Activated naive CD8-positive, alpha-beta T cell treated with anti-CD3 and anti-CD28 coated beads, Interleukin-2, amount 50 U/mL, for 24 hours (primary cell): ENCODE measurements at places on chromosomes 12 and 14.
A peak's percentile ranks its signal among the peaks of the same experiment; 100 is the strongest.

- H3K4me3 ChIP-seq: no peak overlapping the region
- H3K27me3 ChIP-seq: peaks cover 28% of the 10 kb centered on the region
- no peak for DNase-seq
- no peak overlapping the region for H3K27ac ChIP-seq
Measured at GRCh38 chr12:257521-258321, 4.9 kb downstream of the SLC6A13 start.

DNA sequence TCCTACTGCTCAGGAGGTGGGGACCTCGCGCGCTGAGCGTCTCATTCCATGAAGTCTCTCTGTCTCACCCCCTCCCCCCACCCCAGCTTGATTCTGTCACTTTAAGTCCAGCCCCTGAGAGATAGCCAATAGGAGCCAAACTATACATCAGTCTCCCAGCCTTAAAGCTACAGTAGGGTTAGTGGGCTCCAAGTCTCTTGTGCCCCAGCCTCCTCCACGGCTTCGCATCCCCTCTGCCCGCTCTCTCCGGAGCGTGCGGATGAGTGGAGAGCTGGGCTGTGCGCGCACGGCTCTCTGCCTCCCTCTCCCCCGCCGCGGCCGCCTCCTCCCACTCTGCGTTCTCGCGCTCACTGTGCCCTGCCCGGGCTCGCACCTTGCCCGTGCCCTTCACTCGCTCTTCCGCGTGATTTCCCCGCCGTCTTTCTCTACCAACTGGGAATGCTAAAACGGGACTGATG is at the start of gene ESRRB:
ESRRB (plus strand) TSS at position 191 of the 458 bp plus-strand sequence; CDS start at position 456, 265 bp downstream.
- peaks cover 68% of the 10 kb centered on the region for H3K27me3 ChIP-seq
- DNase-seq: no peak
- H3K36me3 ChIP-seq: no peaks in the 10 kb centered on the region
- no peak within 1 kb of the TSS for H3K27ac ChIP-seq
- no peak within 1 kb of the TSS for H3K4me3 ChIP-seq

GRCh38 chr12:54882079-54882478 is 27.8 kb downstream of the MUCL1 start:
- H3K4me3 ChIP-seq: no peak overlapping the region
- H3K36me3 ChIP-seq: no peaks in the 10 kb centered on the region
- H3K27ac ChIP-seq: no peak overlapping the region
- DNase-seq: no peak
- H3K4me1 ChIP-seq: peaks cover 10% of the 10 kb centered on the region

DNA sequence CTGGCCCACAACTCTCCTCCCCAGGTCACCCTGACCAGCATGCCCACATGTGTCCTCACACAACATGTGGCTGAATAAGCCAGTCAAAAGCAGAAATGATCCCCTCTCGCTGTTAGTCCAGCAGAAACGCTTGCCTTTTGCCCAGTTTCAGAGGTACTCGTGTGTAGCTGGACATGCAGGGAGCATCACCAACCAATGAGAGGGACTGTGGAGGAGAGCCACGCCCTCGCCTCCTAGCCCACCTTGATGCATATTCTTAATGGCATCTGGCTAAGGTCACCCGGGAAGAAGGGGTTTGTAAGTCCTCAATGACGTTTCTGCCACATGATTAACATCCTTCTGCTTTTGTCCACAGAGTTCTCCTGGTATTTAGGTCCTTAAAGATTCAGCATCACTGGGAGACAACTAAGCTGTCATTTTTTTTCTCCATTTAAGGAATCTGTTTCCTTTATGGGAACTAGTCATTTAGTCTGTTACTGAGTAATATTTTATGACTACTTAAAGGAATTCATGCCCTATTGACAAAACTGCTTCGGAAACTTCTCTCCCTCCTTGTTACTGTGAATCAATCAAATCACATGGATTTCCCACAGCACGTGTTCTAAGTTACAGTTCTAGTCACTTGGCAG is 134.0 kb downstream of the GCH1 start:
- peaks cover 7% of the 10 kb centered on the region for H3K27me3 ChIP-seq
- no peak overlapping the region for H3K4me3 ChIP-seq
- DNase-seq: no peak
- H3K36me3 ChIP-seq: peaks cover 16% of the 10 kb centered on the region

DNA sequence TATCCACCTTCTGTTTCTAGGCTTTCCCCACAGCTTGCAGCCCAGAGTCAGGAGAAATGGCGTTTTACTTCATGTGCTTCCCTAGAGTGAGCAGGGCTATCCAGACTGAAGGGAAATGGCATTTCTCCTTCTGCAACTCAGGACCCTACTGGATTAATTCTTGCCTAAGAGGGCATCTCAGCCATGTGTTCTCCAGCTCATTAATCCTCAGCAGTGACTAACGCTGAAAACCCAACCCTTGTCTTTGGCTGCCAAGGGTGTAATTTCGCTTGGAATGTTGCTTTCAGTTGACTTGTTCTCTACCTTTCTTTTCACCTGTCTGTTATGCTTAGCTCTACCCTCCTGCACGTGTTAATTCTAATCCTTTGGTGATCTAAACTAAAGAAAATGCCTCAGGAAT is 21.0 kb upstream of the EMP1 start:
- no peak overlapping the region for H3K27ac ChIP-seq
- H3K4me1 ChIP-seq: peaks cover 50% of the 10 kb centered on the region
- H3K27me3 ChIP-seq: peaks cover 10% of the 10 kb centered on the region

- H3K36me3 ChIP-seq: no peaks in the 10 kb centered on the region
- H3K4me3 ChIP-seq: no peak overlapping the region
- no peak for DNase-seq
Measured at GRCh38 chr14:104392001-104392395, 187.6 kb upstream of the C14orf180 start.

DNA sequence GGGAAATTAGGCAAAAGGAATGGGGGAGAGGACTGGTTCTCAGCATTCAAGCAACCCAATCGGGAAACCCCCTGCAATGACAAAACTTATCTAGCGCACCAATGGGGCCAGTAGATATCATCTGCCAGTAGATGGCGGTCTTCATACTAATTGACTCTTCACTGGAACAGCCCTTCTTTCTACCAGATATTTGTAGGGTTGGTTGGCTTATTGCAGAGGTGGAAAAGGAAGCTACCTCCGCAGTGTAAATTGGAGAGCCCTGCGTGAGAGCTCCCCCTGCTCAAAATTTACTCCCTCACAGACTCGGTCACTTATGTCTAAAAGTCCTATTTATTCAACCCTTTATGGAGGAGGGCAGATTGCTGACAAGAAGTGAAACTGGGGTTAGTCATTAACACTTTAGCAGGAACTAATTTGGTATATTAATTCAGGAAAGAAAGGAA is 166.1 kb upstream of the CCND2 start:
- H3K36me3 ChIP-seq: no peaks in the 10 kb centered on the region
- peaks cover 42% of the 10 kb centered on the region for H3K4me1 ChIP-seq
- H3K27me3 ChIP-seq: no peaks in the 10 kb centered on the region

- peaks cover 4% of the 10 kb centered on the region for H3K27me3 ChIP-seq
- no peaks in the 10 kb centered on the region for H3K36me3 ChIP-seq
- no peak overlapping the region for H3K4me3 ChIP-seq
- no peak for DNase-seq
- H3K4me1 ChIP-seq: peaks cover 21% of the 10 kb centered on the region
Measured at GRCh38 chr12:75754698-75755097, 243.3 kb upstream of the KRR1 start.

DNA sequence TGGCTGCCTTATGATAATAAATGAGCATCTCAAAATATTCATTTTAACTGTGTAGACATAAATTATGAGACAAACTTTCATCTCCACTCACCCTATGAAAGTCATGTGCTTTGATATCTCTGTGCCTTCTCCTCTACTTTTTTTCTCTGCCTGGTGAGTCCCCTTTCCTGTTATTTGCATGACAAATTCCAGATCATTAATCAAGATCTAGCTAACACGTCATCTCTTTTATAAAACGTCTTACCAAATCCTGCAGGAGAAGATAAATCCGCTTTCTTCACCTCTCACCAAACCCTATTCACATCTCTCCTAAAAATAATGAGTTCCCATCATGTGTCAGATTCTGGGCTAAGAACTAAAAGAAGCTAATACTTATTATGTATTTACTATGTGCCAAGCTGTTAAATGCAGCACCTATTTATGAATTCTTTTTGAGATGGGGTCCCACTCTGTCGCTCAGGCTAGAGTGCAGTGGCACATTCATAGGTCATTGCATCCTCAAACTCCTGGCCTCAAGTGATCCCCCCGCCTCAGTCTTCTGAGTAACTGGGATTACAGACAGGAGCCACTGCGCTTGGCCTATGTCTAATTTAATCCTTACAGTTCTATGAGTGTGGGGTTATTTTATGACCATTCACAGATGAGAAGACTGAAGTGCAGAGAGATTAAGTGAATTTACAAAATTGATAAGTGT is 26.7 kb downstream of the SPX start:
- no peaks in the 10 kb centered on the region for H3K36me3 ChIP-seq
- no peak overlapping the region for H3K27ac ChIP-seq
- no peaks in the 10 kb centered on the region for H3K27me3 ChIP-seq

- H3K4me1 ChIP-seq: peaks cover 2% of the 10 kb centered on the region
- H3K36me3 ChIP-seq: no peaks in the 10 kb centered on the region
- no peak overlapping the region for H3K27ac ChIP-seq
Measured at GRCh38 chr14:23364164-23365035, 572 bp downstream of the EFS start.

- H3K4me1 ChIP-seq: peaks cover 6% of the 10 kb centered on the region
- H3K4me3 ChIP-seq: peak within 1 kb of the TSS; percentile 30
- no peak within 1 kb of the TSS for H3K27ac ChIP-seq
- no peaks in the 10 kb centered on the region for H3K36me3 ChIP-seq
Measured at GRCh38 chr12:6383572-6384498, at the start of gene LTBR. TSS of gene LTBR (plus strand) at chr12:6384162. CDS start at chr12:6384359, 197 bp downstream.

DNA sequence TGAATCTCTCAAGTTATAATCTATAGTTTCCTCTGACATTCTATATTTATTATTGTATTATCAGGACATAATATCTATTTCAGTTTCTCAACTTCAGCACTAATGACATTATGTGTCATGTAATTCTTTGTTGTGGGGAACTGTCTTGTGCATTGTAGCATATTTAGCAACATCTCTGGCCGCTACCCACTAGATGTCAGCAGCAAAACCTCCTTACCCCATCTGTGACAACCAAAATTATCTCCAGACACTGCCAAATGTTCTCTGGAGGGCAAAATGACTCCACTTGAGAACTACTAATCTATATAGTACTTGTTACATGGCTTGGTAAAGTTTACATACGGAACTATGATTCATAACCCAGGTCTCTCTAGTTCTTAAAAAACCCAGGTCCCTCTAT is 110.2 kb downstream of the RASSF9 start:
- DNase-seq: no peak
- H3K4me3 ChIP-seq: no peak overlapping the region
- no peaks in the 10 kb centered on the region for H3K4me1 ChIP-seq

DNA sequence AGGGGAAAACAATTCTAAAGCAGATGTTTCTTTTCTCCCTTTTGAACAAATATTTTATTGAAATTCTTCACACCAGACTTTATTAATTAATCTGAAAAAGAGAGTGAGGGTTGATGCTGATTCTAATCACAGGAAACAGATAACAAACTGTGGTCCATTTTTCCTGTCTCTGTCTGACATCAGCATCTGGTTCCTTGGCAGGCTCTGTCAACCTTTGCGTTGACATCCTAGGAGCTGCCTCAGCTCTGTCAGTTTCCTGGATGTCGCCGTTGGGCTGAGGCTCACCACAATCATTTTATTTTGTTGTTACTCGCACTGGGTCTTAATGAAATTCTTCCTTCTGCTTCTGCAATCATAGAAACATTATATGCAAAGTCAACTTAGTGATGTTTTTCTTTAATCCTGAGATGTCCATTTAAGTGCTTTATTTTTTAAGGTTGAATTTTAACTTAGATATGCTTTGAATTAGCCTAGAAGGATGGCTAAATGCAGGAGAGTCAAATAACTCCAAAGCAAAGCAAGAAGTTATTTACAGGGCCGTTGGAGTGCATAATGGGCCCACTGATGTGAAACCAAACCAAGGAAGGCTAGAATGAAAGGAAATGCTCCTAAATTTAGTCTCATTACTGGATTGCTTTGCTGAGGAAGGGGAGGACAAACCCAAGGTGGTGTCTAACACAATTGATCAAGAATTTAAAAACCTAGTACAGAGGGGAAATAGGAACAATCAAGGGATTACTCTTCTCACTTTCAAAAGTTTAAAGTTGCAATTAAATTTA is 542.4 kb downstream of the FLRT2 start:
- no peak for DNase-seq
- no peaks in the 10 kb centered on the region for H3K27me3 ChIP-seq
- H3K4me3 ChIP-seq: no peak overlapping the region
- H3K4me1 ChIP-seq: peaks cover 10% of the 10 kb centered on the region
- no peak overlapping the region for H3K27ac ChIP-seq

- no peaks in the 10 kb centered on the region for H3K4me1 ChIP-seq
- H3K27me3 ChIP-seq: no peaks in the 10 kb centered on the region
- no peaks in the 10 kb centered on the region for H3K36me3 ChIP-seq
- no peak overlapping the region for H3K27ac ChIP-seq
- no peak overlapping the region for H3K4me3 ChIP-seq
- no peak for DNase-seq
Measured at GRCh38 chr12:110750784-110751461, 8.2 kb upstream of the PPP1CC start.

DNA sequence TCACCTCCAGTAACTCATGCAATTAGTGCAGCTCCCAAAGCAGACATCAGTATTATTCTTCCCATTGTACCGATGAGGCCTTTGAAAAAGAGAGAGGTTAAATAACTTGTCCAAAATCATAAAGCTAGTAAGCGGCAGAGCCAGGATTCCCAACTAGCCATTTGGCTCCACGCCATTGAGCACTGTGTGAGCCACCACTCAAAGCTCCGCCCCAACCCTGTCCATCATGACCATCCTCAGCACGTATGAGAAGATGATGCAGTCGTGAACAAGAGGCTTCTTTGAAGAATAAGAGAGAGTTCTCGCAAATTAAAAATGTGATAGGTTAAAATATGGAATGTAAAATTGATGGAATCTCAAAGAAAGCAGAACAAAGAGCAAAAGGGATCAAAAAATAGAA is 14.6 kb downstream of the CLMN start:
- no peak overlapping the region for H3K4me3 ChIP-seq
- H3K27me3 ChIP-seq: peaks cover 4% of the 10 kb centered on the region
- DNase-seq: no peak
- H3K27ac ChIP-seq: no peak overlapping the region

DNA sequence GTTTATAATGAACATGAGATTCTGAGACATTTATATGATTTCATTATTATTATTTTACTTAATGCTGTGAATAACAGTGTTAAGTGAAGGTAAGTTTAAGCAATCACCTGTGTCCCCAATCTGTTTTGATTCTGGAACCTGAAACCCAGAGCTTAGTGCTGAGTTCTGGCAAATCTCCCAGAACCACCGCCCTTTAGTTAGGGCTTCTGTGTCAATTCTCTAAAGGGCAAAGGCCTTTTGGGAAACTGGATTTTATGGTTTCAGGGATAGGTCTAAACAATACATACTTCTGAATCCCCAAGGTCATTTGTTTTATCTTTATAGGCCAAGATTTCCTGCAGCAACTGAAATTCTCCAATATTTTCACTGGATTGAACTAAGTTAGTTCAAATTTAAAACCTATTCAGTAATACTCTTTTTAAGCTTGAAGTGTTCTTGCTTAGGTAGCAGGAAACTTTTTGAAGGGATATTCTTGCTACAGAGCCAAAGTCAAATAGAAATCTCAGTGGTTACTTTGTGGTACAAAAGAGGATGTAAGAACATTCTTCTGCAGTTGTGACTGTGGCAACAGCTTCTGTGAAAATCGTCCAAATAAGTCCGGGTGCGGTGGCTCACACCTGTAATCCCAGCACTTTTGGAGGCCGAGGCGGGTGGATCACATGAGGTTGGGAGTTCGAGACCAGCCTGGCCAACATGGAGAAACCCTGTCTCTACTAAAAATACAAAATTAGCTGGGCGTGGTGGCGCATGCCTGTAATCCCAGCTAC is 10.0 kb upstream of the PKP2 start:
- DNase-seq: no peak
- H3K36me3 ChIP-seq: no peaks in the 10 kb centered on the region
- no peaks in the 10 kb centered on the region for H3K4me1 ChIP-seq
- H3K4me3 ChIP-seq: no peak overlapping the region
- H3K27ac ChIP-seq: no peak overlapping the region
